ENCODE measurements at places on chromosomes 16 and 17. TPM values are rescaled to one million over a fixed set of nuclear protein-coding genes. Genes with fewer than 3 reads are reported as not detected.

The TBC1D3D gene
- 3.4 TPM for polyA plus RNA-seq

The TPSD1 gene
- not detected for polyA plus RNA-seq

The KRTAP4-4 gene
- polyA plus RNA-seq, result not detected

The CEP112 gene
- 17.0 TPM for polyA plus RNA-seq

The KCNJ16 gene
- 163 TPM for polyA plus RNA-seq

The CACNG5 gene
- polyA plus RNA-seq, result not detected

The ASPHD1 gene
- polyA plus RNA-seq, result 6.1 TPM

The SUPT4H1 gene
- 129 TPM for polyA plus RNA-seq

The ABHD15 gene
- 8.9 TPM for polyA plus RNA-seq

The CDT1 gene
- polyA plus RNA-seq, result 0.56 TPM

The GID4 gene
- 3.4 TPM for polyA plus RNA-seq

The ZNF646 gene
- 2.9 TPM for polyA plus RNA-seq

The OTOP3 gene
- not detected for polyA plus RNA-seq

The PRR35 gene
- 24.4 TPM for polyA plus RNA-seq

The RBL2 gene
- 22.7 TPM for polyA plus RNA-seq

The UTP4 gene
- 57.2 TPM for polyA plus RNA-seq

The MON1B gene
- 10.6 TPM for polyA plus RNA-seq

The KRTAP3-1 gene
- polyA plus RNA-seq, result not detected

The DNAI2 gene
- polyA plus RNA-seq, result not detected

The SPATA32 gene
- not detected for polyA plus RNA-seq

The CBFA2T3 gene
- 0.75 TPM for polyA plus RNA-seq

The SMG6 gene
- polyA plus RNA-seq, result 20.6 TPM

The OR1A1 gene
- polyA plus RNA-seq, result not detected

The APOH gene
- 13.5 TPM for polyA plus RNA-seq

The TMIGD1 gene
- 0.90 TPM for polyA plus RNA-seq

The ZSCAN32 gene
- 9.8 TPM for polyA plus RNA-seq

The SHISA6 gene
- 0.84 TPM for polyA plus RNA-seq

The MILR1 gene
- polyA plus RNA-seq, result 2.2 TPM

The SCNN1B gene
- 62.9 TPM for polyA plus RNA-seq

The TMEM235 gene
- polyA plus RNA-seq, result not detected

The CIAO2B gene
- 284 TPM for polyA plus RNA-seq

The TBX2 gene
- polyA plus RNA-seq, result 122 TPM

The HLF gene
- polyA plus RNA-seq, result 9.1 TPM

The CNTNAP1 gene
- 1.4 TPM for polyA plus RNA-seq

The GP1BA gene
- polyA plus RNA-seq, result not detected

The PLCD3 gene
- 14.8 TPM for polyA plus RNA-seq

The IL34 gene
- polyA plus RNA-seq, result 5.9 TPM

The CCL11 gene
- polyA plus RNA-seq, result 1.0 TPM

The NPTX1 gene
- polyA plus RNA-seq, result 0.39 TPM

The KRT26 gene
- not detected for polyA plus RNA-seq

The RNF222 gene
- not detected for polyA plus RNA-seq

The DPEP2NB gene
- not detected for polyA plus RNA-seq

The MRTFB gene
- 5.1 TPM for polyA plus RNA-seq

The SPATA2L gene
- polyA plus RNA-seq, result 12.6 TPM

Measured in kidney (tissue), 22 donors.